ENCODE measurements at places on chromosomes 1 and 21. TPM values are rescaled to one million over a fixed set of nuclear protein-coding genes. Genes with fewer than 3 reads are reported as not detected.

- H3K27me3 ChIP-seq, result no peaks in the 10 kb centered on the region
- no peak for DNase-seq
- H3K4me3 ChIP-seq, result no peak overlapping the region
- H3K27ac ChIP-seq, result no peak overlapping the region
- peaks cover 77% of the 10 kb centered on the region for H3K36me3 ChIP-seq
- peaks cover 6% of the 10 kb centered on the region for H3K4me1 ChIP-seq
These were observed 24.0 kb downstream of the TCEA3 start for GRCh38 chr1:23400324-23401114.

DNA sequence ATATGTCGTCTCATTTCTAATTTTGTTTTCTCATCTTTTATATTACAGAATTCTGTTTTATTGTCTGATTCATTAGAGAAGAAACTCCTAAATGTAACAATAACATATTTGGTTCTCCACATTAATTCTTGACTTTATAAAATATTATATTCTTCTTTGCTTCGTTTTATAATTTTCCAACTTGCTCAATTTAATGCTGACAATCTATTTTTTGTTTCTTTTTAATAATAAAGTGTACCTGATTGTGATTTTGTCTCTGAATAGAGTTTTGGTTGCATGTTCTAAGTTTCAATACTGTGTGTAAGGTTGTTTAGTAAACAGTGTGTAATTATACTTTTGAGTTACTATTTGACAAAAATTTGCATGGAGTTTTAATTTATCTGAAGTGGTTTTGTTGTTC lies 131.0 kb upstream of the C1orf105 start:
- H3K27me3 ChIP-seq, result no peaks in the 10 kb centered on the region
- no peak overlapping the region for H3K27ac ChIP-seq
- H3K4me1 ChIP-seq, result no peaks in the 10 kb centered on the region
- H3K4me3 ChIP-seq, result no peak overlapping the region

The CFAP45 gene
- not detected for total RNA-seq

- H3K27ac ChIP-seq, result no peak overlapping the region
- peaks cover 13% of the 10 kb centered on the region for H3K4me1 ChIP-seq
- no peak overlapping the region for H3K4me3 ChIP-seq
- peak; percentile 61 for DNase-seq
- no peaks in the 10 kb centered on the region for H3K36me3 ChIP-seq
These were observed 19.9 kb upstream of the NRIP1 start for GRCh38 chr21:15084668-15085067.

The RYR2 gene
- not detected for total RNA-seq

GRCh38 chr1:20382711-20383110 lies 92.0 kb downstream of the VWA5B1 start:
- no peak for DNase-seq
- peaks cover 28% of the 10 kb centered on the region for H3K27me3 ChIP-seq
- no peaks in the 10 kb centered on the region for H3K4me1 ChIP-seq
- H3K36me3 ChIP-seq, result no peaks in the 10 kb centered on the region
- H3K4me3 ChIP-seq, result no peak overlapping the region

The IFI44 gene
- not detected for total RNA-seq

DNA sequence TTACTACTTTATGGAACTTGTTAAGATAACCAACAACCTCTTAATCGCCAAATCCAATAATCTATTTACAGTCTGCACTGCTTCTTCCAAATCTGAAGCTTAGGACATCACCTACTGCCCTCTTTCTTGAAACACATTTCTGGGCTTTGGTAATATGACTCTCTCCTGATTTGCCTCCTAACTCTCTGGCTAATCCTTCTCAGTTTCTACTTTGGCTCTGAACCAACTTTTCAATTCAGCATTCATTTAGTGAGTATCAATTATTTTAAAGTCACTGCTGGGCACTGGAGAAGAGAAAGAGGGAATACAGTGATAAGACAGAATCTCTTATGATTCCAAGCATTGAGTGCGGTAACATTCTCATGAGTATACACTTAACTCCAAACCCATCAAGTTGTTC lies 275.0 kb downstream of the AKT3 start:
- no peaks in the 10 kb centered on the region for H3K36me3 ChIP-seq
- H3K27me3 ChIP-seq, result no peaks in the 10 kb centered on the region
- no peak for DNase-seq
- H3K4me1 ChIP-seq, result no peaks in the 10 kb centered on the region
- no peak overlapping the region for H3K4me3 ChIP-seq
- no peak overlapping the region for H3K27ac ChIP-seq

DNA sequence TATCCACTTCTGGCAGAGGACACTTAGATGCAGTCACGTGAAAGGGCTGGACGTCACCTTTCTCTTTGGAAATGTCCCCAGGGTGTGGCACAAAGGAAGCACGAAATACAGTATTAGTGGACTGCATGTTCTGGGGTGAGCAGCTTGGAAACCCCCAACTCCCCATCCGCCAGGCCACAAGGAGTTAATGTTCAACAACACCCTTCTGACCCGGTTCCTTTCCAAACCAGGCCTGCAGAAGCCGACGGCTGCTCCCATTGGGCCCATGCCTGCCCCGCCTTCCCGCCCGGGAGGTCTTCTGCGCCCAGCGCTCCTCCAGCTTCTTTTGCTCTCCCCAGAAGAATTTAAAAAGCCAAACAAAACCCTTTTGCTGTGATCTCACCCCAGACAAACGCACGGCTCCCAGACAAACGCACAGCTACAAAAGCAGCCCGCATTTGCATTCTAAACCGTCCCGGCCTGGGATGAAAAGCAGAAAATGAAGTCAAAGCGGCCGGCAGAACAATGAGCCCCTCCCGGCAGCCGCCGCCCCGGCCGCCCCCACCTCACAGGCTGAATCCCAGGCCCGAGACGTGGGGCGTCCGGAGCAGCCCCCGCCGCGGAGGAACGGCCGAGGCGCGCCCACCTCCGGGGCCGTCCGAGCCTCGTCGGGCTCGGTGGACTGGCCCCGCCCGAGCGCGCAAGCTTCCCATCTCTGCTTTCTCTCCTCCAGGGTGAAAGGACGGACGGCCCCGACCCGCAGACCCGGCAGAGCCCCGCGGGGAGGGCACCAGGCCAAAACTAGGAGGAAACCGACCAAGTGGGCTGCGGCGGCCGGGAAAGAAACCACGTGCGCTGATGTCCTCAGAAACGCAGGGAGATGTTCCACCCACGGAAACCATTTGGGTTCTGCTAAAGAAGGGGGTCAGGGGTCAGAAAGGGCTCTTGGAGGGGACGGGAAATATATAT lies 101.9 kb downstream of the PLPP3 start:
- H3K36me3 ChIP-seq, result no peaks in the 10 kb centered on the region
- peak; percentile 85 for DNase-seq
- peak overlapping the region; percentile 95 for H3K27ac ChIP-seq
- H3K4me3 ChIP-seq, result peak overlapping the region; percentile 77
- H3K27me3 ChIP-seq, result no peaks in the 10 kb centered on the region

The SPRR1B gene
- not detected for total RNA-seq

The GJB3 gene
- total RNA-seq, result not detected

The LIPI gene
- total RNA-seq, result not detected

- no peaks in the 10 kb centered on the region for H3K27me3 ChIP-seq
- H3K4me1 ChIP-seq, result no peaks in the 10 kb centered on the region
- no peak overlapping the region for H3K4me3 ChIP-seq
- no peaks in the 10 kb centered on the region for H3K36me3 ChIP-seq
These were observed 45.7 kb downstream of the MIS18A start for GRCh38 chr21:32233055-32233546.

- no peak overlapping the region for H3K4me3 ChIP-seq
- no peak for DNase-seq
- H3K27ac ChIP-seq, result no peak overlapping the region
- H3K27me3 ChIP-seq, result peaks cover 8% of the 10 kb centered on the region
- H3K4me1 ChIP-seq, result no peaks in the 10 kb centered on the region
These were observed 12.0 kb upstream of the ARHGEF19 start for GRCh38 chr1:16224472-16224871.

The ERG gene
- total RNA-seq, result not detected

The ADORA1 gene
- total RNA-seq, result 0.11 TPM

The KLHDC9 gene
- total RNA-seq, result 2.9 TPM

The WNT9A gene
- 0.04 TPM for total RNA-seq

GRCh38 chr1:180646093-180646492 lies 14.3 kb downstream of the XPR1 start:
- no peaks in the 10 kb centered on the region for H3K4me1 ChIP-seq
- no peaks in the 10 kb centered on the region for H3K36me3 ChIP-seq
- H3K27ac ChIP-seq, result no peak overlapping the region
- H3K4me3 ChIP-seq, result no peak overlapping the region
- H3K27me3 ChIP-seq, result no peaks in the 10 kb centered on the region

The FMN2 gene
- total RNA-seq, result not detected

The PLA2G2A gene
- total RNA-seq, result 0.35 TPM

GRCh38 chr1:22452481-22452957 lies 868 bp downstream of the ZBTB40 start:
- peak overlapping the region; percentile 85 for H3K27ac ChIP-seq
- DNase-seq, result no peak
- H3K4me1 ChIP-seq, result peaks cover 77% of the 10 kb centered on the region
- H3K4me3 ChIP-seq, result peak overlapping the region; percentile 88
- no peaks in the 10 kb centered on the region for H3K36me3 ChIP-seq

DNA sequence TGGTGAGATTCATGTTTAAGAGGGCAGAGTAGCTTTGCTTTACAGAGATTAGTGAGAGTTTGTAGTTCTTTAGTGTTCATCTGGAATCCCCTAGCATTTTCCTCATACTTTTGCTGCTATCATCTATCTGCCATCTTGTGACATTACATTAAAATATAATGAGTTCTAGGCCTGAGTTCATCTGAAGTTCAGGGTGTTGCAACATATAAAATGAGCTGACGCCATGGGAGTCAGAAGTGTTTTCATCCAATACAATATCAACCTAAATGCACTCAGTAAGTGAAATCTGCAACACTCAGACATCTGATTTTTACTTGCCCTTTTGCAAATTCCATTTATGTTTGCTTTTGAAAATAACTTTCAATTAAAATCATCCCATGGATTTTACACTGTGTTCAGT lies 153.8 kb downstream of the NTNG1 start:
- H3K36me3 ChIP-seq, result no peaks in the 10 kb centered on the region
- DNase-seq, result no peak
- H3K27me3 ChIP-seq, result no peaks in the 10 kb centered on the region
- no peak overlapping the region for H3K4me3 ChIP-seq
- H3K4me1 ChIP-seq, result no peaks in the 10 kb centered on the region
- no peak overlapping the region for H3K27ac ChIP-seq

DNA sequence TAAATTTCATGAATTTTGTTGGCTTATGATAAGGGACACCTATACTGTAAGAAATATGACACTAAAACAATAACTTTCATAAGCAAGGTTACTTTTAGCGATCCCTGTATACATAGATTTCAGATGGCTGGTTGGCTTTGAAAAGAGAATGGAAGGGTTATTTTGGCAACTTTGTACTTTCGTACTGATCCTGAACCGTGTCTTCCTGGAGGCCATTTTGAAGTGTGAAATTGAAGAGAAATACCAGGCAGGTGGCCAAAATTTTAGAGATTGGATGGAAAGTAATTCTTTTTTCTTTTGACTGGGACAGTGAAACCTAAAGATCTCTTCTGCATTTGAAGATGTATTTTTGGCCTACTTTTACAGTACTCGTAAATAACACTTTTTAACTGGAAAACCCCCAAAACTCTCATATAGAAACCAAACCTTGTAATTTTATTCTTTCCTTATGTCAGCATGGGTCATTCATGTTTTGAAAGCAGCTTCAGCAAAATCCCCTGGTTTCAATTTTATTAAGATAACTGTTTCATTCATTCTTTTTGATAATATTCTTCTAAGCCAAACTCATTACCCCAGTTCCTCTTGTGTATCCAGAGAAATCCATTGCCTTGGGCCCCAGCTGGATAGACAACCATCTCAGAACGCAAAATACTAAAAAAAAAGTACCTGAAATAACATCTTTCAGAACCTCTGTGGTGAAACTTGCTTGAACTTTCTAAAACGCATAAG lies 38.4 kb upstream of the ZNF281 start:
- H3K27me3 ChIP-seq, result no peaks in the 10 kb centered on the region
- H3K27ac ChIP-seq, result no peak overlapping the region
- no peaks in the 10 kb centered on the region for H3K36me3 ChIP-seq
- DNase-seq, result no peak
- peaks cover under 1% of the 10 kb centered on the region for H3K4me1 ChIP-seq
- no peak overlapping the region for H3K4me3 ChIP-seq

- H3K27ac ChIP-seq, result no peak overlapping the region
- H3K4me3 ChIP-seq, result no peak overlapping the region
- DNase-seq, result no peak
These were observed 117.2 kb downstream of the BRINP2 start for GRCh38 chr1:177287994-177288393.

The OR2L2 gene
- total RNA-seq, result not detected

DNA sequence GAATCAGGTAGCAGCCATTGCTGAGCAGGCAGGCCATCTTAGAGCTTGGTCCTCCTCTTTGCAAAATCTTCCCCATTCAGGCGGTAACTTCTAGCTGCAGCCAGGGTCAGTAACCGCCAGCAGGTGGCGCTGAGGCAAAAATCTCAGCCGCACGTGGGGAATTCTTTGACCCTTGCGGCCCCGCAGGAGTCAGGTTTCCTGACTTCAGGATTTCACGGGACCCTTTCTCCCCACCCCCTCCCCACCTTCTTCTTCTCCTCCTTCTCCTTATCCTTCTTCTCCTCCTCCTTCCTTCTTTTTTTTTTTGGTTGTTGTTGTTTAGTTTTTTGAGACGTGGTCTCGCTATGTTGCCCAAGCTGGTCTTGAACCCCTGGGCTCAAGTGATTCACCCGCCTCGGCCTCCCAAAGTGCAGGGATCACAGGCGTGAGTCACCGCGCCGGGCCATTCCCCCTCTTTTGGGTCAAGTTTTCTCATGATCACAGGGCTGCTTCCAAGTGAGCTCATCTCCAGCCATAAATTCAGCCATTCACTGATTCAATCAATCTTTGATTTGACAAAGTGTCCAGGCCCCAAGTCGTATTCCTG lies 33.4 kb upstream of the TENT5B start:
- no peak overlapping the region for H3K27ac ChIP-seq
- no peaks in the 10 kb centered on the region for H3K36me3 ChIP-seq
- peak; percentile 38 for DNase-seq
- H3K4me1 ChIP-seq, result peaks cover 8% of the 10 kb centered on the region
- H3K4me3 ChIP-seq, result no peak overlapping the region
- peaks cover 28% of the 10 kb centered on the region for H3K27me3 ChIP-seq

- H3K4me3 ChIP-seq, result no peak overlapping the region
- no peak overlapping the region for H3K27ac ChIP-seq
- no peaks in the 10 kb centered on the region for H3K36me3 ChIP-seq
These were observed 7.4 kb upstream of the CTBS start for GRCh38 chr1:84581648-84582047.

The SIM2 gene
- total RNA-seq, result 0.53 TPM

DNA sequence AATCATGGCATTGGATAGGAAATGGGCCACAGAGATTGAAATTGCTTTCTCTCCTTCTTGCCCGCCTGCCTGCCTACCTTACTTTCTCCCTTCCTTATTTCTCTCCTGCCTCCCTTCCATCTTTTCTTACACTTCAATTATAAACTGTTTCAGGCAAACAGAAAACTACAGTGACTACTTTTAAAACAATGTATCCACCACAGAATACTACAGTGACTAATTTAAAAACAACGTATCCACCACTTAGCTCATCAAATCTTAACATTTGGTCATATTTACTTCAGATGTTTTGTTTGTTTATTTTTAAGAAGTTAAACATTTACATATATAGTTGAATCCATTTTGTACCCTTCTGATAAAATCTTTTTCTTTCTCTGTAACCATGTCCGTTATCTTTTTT lies 54.4 kb downstream of the SNRPE start:
- H3K36me3 ChIP-seq, result no peaks in the 10 kb centered on the region
- H3K27me3 ChIP-seq, result no peaks in the 10 kb centered on the region
- peaks cover 12% of the 10 kb centered on the region for H3K4me1 ChIP-seq
- DNase-seq, result no peak

GRCh38 chr1:27970401-27970800 lies 10.6 kb downstream of the XKR8 start:
- no peak overlapping the region for H3K4me3 ChIP-seq
- no peak for DNase-seq
- no peak overlapping the region for H3K27ac ChIP-seq
- peaks cover 11% of the 10 kb centered on the region for H3K4me1 ChIP-seq

The TMEM61 gene
- total RNA-seq, result not detected
